ENCODE measurements at places on chromosomes 3 and 15.

DNA sequence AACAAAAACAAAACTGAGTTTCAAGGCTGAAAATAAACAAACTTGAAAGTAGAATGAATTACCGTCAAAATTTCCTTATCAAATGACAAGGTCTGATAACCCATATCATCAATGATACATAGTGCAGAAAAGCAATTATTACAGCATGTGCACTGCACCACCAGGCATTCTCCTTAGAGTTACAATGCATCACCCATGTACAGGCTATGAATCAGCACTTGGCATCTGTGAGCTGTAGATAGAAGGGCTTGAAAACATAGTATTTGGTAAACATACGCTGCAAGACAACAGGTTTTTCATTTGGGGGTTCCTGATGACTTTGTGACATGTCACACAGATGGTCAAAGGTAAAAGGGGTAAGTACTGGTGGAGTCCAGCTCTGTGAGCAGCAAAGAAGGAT is 265.1 kb downstream of the CTNNB1 start:
- DNase-seq, result no peak

DNA sequence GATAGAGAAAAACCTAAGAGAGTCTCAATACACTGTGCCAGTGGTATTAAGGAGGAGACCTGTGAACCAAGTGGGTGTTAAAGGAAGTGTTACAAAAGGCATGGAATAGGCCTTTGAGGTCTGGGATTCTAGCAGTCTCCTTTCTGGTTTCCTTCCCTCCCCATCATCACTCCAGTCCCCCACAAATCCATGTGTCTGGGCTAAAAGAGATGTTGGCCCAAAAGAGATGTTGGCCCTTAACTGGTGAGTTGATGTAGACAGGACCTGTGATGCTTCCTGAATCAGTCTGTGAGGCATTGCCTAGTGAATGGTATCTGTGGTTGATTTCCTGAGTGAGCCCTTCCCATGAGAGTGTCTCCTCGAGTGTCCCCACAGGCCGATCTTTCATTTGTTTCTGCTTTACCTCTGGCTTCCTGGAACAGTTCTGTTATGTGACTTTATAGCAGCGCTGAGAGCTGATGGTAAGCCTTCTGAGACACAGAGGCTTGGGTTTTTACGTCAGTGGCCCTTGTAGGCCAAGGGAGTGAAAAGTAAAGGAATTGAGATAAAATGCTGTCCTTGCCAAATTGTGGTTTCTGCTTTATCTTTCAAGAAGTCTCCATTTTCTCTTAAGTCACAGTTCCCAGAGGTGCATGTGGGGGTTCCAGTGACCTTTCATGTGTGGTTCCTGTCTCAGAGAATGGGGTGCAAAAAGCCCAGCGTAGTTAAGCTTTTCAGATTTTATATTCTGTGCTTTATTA is 87.8 kb downstream of the KLHL25 start:
- no peak for DNase-seq

DNA sequence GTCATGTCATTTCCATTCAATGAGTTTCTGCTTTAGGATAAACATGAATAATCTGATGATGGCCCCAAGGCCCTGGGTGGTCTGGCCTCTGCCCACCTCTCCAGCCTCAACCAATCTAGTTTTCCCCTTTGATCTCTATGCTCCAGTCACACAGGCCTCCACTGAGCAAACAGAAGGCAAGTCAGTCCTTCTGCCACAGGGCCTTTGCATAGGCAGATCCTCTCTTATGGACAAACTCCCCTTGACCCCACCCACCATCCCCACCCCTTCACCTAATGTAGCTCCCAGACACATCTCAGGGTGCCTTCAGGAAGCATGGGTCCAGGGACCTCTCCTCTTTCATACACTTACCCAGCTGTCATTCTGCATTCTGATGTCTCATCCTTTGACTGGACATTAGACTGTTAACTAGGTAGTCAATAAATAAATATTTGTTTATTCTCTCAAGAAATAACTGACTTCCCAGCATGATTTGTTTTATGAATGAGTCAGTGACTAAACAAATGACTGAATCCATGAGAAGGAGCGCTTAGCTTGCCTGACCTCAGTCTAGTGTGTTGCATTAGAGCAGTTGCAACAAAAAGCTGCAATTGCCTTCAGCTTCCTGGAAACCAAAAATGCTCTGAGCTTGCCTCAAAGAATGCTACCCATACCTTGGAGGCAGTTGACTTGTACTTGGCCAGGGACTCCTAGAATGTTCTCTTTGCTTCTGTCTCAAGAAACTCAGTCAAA is 386.6 kb upstream of the WNT5A start:
- DNase-seq, result no peak

DNA sequence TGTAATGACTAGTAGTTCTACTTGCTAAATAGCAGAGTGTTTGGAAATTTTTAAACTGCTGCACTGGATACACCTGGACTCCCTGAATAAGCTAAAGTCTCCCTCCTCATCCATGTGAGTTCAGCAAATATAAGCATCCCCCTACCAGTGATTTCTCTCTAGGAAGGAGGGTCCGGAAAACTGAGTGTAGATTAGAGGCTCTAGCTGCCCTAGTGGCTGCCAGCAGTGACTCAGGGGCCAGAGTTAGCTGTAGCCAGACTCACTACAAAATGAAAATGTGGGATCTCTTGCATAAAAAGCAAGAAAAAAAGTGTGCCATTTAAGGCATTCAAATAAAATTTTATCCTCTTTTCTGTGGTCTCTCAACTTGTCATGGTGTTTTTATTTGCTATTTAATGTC is 485.0 kb upstream of the ATP11B start:
- no peak for DNase-seq

GRCh38 chr15:95018888-95019545 is 787.7 kb downstream of the MCTP2 start:
- DNase-seq, result no peak

DNA sequence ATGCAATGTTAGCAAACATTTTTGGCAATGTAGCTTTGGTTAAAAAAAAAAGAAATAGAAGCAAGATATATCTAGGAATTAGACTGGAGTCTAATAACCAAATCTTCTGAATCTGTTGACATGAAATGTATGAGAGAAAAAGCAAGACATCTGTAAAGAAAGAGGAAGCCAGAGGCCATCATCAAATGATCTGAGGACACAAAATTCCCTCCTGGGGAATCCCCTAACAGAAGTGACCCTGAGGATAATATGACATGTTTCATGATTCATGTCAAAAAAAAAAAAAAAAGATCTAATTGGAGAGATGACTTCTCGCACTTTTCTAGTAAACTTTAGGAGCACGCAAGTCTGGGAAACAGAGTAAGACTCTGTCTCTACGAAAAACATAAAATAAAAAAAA is 70.9 kb downstream of the IMPG2 start:
- DNase-seq, result no peak

DNA sequence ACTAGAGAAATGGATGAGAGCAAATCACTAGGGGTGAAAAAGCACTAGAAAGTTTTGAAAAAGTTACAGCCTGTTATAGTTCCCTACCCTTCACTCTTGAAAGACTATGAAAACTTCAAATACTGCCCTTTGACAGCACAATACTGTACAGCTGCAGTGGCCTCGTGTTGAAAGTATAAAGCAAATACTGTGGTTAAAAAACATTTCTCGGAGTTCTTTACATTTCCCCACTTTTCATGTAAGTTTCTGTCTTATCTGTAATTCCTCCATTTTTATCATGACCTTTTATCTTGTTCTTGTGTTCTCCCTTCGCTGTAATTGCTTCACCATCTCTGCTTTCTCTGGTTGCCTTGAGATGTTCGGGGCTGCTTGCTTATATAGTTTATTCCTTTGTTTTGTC is 423.8 kb upstream of the CFAP20DC start:
- no peak for DNase-seq

DNA sequence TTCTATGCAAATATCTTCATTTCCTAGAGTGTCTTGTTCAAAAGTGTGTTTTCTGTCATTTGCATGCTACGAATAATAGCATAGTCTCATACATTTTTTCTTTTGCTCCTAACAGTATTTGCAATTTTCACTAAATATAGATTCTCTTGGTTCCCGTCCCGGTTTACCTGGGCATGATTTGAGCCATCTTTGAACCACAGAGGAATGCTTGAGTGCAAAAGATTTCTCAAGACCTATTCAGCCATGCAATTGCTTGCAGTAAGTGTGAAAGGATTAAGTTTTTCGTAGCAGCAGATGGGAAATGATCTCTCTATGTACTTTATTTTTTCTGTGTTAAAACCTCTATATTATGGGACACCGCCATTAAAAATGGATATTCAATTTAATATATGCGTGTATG is 733.0 kb downstream of the ZPLD1 start:
- DNase-seq, result no peak

- DNase-seq, result no peak
Observed at GRCh38 chr3:136120373-136121348, 75.5 kb downstream of the MSL2 start.

GRCh38 chr3:182248349-182248880 is 536.7 kb downstream of the SOX2 start:
- DNase-seq, result no peak

DNA sequence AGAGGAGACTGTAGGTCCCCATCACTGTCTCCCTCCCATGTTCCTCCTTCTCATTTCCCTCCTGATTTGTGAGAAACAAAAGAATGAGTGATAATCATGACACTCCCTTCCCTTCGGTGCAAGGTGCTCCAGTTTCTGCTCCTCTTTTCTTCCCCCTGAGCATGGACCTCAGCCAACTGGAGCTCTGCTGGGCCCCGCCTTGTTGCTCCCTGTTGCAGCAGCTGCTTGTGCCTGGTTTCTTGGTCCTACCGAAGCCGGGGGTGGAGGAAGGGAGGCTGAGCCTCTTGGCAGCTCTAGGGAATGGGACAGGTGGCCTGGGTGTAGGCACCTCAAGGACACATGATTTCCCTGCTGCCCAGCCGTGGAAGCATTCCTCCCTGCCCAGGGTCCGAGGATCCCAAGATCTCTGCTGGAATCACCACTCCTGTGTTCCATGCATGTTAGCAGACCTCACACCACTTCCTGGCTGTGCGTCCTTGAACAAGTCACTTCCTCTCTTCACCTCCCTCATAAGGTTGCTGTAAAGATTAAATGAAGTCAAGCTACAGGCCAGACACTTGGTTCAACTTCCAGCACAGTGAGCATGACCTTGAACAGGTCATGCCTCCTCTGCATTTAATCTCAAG is 131.6 kb upstream of the ABHD17C start:
- DNase-seq, result no peak

DNA sequence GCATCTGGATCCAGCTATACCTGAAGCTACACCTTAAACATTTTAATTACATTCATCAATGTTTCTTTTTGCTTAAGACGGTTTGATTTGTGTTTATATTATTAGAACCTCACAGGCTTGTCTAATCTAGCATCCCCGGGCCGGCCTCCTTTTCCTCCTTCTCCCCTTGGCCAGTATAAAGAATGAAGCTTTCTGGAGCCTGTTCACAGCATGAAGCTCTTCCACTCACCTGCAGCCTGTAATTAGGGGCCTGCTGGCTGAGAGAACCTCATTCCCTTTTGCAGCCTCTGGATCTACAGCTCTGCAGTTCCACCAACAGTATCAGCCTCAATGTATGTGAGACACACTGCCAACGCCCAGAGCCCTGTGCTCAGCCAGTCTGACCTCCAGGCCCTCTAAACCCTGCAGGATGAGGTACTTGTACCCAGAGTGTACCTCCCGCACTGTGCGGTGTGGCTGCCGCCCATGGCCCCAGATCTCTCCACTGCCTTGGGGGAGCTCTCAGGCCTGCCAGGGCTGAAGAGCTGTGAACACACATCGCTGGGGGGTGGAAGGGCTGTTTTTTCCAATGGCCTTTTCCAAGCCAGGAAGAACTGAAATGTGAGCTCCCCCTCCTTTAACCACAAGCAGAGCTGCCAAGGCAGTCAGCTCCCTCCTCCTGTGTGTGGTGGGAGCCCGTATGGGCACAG is 114.7 kb upstream of the ALDH1A3 start:
- no peak for DNase-seq

GRCh38 chr15:35712956-35713355 is 167.0 kb upstream of the DPH6 start:
- DNase-seq, result no peak

DNA sequence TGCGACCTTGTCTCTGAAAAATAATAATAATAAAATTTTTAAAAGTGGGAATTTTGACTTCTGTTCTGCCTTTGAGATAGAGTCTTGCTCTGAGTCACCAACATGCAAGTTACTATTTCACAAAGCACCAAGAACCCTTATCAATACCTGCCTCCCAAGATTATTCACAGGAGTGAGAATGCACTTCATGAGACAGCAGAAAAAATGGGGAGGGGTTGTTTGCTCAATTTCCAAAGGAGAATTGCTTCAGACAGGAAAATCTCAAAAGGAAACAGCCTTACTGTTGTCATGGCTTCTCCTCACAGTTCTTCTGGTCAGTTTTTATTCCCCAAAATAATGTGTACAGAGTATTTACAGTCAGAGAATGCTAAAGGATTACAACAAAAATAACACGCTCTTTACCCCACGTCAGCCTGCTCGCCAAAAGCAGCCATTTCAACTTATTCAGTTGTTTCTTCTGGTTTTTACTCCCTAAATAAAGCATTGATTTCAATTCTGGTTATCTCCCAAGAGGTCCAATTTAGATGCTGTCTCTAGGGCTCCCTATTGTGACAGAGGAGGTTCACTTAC is 89.0 kb downstream of the PPCDC start:
- no peak for DNase-seq

GRCh38 chr3:143514874-143515273 is 333.4 kb downstream of the SLC9A9 start:
- no peak for DNase-seq

DNA sequence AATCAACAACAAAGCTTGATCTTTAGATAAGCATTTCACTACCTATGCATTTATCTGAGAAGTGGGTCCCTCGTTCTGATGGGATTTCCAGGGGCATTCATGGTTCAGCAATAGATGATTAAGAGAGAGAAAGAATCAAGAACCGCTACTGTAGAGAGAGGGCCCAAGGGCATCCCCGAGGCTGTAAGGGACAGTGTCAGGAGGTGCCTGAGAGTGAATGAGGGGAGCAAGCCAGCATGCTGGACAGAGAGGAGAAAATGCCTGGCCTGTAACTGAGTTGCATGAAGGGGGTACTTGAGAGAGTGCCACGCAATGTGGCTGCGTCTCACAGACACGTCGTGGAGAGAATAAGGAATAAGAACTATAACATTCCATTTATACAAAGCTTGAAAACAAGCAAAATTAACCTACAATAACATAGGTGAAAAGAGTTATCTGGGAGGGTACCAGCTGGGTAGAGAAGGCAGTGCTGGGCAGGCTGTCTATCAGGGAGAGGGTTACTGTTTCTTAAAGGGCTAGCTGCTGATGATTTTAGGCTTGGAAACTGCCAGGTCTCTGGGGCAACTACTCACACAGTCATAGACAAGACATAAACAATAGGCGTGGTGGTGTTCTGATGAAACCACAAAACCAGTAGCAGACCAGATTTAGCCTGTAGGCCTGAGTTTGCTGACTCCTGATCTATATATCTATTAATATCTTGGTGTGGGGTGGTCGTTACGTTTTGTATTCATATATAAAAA is 374.6 kb upstream of the CFAP20DC start:
- no peak for DNase-seq

- no peak for DNase-seq
Observed at GRCh38 chr15:38163658-38164057, 89.0 kb upstream of the SPRED1 start.

- DNase-seq, result no peak
Observed at GRCh38 chr15:32730677-32731654, 13.2 kb downstream of the GREM1 start.
